ENCODE measurements at places on chromosomes 12 and 14. TPM values are rescaled to one million over a fixed set of nuclear protein-coding genes. Genes with fewer than 3 reads are reported as not detected.

DNA sequence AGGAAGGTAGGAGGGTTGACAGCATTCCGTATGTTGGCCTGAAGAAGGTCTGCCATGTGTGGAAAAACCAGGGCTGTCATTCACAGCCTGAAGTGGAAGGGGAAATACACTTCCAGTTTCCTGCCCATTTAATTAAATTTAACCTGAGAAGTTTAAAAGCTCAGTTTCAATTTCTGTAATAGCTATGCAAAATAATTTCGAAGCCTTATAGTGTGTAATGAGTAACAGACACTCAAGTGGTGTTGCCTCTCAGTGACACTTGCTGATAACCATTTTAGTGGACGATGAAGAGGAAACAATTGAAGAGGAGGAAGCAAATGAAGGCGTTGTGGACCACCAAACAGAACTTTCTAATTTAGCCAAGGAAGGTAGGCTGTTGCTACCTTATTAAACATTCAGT is 44.8 kb downstream of the EP400 start:
- DNase-seq, result no peak

DNA sequence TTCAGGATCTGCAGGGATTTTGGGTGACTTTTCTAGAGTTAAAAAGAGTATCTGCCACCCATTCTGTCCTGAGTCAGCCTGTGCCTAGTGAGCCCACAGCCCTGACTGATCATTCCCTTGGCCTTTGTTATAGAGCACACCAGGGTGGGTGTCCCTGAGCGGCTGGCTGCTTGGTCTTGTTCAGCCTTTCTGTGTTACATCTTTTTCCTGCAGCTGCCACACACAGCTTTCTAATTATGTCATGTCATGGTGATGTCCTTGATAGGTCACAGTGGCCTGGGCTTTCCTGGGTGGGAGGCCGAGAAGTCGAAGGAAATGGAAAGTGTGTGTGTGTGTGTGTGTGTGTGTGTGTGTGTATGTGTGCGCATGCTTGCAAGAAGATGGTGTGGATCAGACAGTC is 293.2 kb upstream of the CRY1 start:
- no peak for DNase-seq

Gene CCDC175
- total RNA-seq, result not detected

Gene NANOG
- total RNA-seq, result not detected

DNA sequence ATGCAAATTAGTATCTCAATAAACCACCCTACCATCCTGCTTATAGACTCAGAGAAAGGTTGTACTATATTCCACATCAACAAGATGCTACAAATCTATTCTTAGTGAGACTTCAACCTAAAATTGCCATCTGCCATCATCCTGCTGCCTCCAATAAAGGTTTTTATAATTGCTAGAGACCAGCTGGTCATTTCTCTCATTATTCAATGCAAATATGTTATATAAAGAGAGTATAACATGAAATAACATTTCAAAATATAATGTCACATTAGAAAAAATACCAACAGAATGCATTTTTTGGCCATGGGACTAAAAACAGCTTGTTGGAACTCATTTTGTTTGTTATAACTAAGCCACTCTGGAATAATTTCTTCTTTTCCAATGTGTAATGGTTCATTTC is 247.3 kb downstream of the LRIG3 start:
- no peak for DNase-seq
